ENCODE measurements at places on chromosomes 4 and X.

DNA sequence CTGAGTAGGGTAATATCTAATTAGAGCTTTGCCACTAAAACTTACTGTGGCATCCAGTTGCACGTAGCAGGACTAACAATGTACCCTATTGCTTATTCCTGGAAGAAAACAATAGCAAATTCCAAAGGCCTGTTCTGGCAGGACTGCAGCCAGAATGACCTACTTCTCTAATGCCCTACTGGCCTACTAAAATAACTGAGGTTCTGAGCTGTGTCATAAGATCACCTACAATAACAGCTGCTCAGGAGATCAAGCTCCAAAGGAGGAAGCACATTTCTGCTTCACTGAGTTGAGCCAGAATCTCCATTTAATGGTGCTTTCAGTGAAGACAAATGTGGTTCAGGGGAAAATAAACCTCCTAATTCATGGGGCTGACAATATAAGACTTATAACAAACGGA is 42.2 kb upstream of the CXCL8 start:
- no peak for DNase-seq

DNA sequence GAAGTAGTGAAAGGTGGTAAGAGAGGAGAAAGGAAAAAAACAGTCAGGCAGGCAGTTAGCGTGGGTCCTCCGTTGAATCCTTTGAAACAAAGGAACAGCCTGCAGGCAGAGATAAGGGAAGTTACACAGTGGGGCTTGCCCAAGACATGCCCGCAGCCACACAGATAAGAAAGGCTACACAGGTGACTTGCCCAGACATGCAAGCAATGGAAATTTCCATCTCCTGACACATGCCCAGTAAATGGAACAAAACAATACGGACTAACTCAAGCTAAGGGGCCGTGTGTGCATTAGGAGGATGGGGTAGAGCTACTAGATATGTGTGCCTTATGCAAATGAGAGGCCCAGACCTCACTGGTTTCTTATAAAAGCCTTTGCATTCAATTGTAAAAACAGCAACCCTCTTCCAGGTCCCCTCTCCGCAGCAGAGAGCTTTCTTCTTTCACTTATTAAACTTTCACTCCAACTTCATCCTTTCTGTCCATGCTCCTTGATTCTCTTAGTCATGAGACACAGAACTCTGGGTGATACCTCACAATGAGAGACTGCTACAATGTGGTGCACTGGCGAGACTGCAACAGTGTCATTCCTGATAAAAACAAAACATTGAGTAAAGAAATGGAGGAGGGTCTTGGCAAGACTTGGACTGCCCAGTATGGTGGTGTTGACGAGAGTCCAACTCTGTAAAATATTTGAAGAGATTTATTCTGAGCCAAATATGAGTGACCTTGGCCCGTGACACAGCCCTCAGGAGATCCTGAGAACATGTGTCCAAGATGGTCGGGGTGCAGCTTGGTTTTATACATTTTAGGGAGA is 997.4 kb upstream of the PRKX start:
- DNase-seq: no peak

- no peak for DNase-seq
These were observed 43.4 kb upstream of the OGT start for GRCh38 chrX:71489540-71489939.

DNA sequence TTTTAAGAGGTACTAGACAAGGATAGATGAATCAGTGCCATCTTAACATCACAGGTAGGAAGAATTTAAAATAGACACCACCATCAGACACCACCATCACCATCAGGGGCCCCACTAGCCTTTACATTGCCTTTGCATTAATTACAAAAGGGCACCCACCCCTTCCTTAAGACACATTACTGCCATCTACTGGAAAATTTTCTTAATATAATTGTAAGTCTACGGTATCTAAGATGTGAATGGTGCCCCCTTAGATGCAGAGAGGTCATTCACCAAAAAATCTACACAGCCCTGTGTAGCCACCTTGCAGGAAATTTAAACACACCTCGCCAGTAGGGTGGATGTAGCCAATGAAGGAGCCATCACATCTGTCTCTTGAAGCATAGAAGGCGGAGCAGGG is 184.1 kb downstream of the MID1IP1 start:
- no peak for DNase-seq

GRCh38 chrX:42070866-42071265 is 147.5 kb upstream of the CASK start:
- no peak for DNase-seq

GRCh38 chr4:101782546-101782945 is 8.0 kb upstream of the BANK1 start:
- no peak for DNase-seq

- DNase-seq: no peak
These were observed 350.1 kb downstream of the AR start for GRCh38 chrX:67893931-67894330.

DNA sequence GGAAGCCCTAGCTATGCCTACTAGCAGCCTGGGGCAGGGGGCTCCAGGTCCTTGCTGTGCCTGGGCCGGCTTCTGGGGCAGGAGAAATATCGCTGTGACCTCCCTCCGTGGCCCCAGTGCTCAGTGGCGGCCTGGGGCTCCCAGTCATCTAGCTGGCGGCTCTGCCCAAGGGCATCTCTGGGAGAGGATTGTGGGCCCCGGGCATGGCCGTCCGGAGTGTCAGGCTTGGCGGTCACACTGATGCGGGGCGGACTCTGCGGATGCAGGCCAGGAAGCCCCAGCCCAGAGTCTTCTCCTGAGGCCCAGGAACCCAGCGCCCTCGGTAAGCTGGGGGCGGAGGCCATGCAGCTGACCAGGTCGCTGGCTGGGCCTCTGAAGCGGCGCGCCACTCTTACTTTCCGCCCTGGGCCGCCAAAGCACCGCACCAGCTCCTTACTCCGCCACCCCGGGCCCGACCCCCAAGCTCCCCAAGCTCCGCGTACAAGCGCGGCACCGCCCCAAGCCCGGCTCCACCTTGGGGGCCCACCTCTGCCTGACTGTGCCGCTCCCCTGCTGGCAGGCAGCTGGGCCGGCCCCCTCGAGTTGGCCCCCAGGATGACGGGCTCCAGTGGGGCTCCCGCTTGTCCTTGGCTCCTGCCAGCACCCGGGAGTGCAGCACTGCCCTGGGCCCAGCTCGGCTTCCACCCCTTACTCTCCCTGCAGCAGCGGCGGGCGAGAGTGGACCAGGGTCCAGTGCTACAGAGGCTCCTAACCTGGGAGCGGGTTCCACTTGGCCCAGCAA is 720.0 kb downstream of the PCDH18 start:
- no peak for DNase-seq

DNA sequence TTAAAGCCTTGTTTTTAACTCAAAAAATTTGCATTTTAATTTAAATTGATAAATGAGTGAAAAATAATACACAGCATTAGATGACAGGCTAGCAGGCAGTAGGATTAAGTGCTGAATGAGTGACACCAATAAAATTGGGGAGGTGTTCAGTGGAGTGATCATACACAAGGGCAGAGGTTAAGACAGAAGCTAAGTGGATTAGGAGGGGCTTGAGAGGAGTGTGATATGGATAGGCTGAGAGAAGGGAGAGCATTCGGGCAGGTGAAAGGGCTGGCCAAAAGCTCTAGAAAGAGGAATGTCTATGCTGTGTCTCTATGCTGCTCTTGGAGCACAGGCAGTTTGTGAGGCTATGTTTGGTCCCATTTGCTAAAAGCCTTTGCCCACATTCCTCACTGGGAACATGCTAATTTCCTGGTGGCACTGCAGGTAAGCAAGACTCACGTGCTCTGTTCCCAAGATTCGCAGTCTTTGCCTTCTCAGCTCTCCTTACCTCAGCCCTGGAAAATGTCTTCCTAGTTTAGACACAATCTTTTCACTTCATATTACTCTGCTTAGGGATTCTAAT is 52.8 kb upstream of the CCSER1 start:
- DNase-seq: no peak

GRCh38 chr4:4377191-4377590 is 9.7 kb upstream of the NSG1 start:
- DNase-seq: no peak

DNA sequence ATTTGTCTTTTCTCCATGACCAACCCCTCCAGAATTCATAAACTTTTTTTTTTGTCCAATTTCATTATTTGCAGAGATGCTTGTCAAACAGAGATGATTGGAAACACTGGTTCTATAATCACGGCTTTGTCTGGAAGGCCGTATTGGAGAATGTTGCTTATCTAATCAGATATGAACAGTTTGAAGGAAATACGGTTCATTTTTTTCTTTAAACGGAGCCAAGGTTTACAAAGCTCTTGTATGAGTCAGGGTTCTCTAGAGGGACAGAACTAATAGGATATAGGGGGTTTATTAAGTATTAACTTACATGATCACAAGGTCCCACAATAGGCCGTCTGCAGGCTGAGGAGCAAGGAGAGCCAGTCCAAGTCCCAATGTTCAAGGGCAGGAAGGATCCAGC is 1415.8 kb downstream of the C4orf33 start:
- no peak for DNase-seq

DNA sequence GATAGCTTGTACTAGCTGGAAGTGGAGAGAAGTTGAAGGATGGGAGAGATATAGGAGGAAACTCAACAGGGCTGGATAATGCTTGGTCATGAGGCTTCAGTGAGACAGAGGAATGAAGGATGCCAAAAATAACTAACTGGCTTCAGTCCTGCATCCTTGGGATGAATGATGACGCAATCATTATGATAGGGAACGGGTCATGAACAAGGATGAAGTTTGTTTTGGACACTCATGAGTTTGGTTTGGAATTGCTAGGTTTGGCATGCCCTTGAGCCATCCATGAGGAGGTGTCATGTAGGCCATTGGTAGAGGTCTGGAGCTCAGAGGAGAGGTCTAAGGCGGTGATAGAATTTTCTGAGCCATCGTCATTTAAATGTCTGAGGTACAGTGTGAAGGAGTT is 160.0 kb upstream of the NHS start:
- no peak for DNase-seq

- DNase-seq: no peak
These were observed 11.0 kb upstream of the MAMLD1 start for GRCh38 chrX:150352114-150352513.

DNA sequence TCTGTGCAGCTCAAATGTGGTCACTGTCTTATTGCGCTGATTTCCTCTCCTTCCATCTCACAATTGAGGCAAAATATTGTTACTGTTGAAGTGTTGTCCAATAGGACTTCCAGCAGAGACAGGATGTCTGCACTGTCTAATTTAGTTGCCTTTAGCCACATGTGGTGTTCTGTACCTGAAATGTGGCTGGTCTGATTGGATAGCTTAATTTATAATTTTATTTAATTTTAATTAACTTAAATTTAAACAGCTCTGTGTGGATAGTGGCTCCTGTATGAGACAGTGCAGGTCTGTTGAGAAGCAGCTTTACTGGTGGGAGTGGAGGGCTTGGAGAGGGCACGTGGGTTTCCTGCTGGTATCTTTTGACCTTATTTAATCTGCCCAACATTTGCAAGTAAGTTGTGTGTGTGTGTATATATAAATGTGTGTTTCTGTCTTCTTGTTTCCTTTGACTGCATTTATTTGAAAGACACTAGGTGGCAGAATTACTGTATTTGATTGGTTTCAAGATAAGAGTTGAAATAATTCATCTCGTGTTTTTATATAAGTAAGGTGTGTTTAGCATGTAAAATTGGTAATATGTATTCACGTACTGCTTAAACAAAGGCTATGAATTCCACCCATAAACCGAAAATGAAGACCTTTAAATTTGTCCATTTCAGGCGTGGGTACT is 55.3 kb upstream of the MSANTD1 start:
- no peak for DNase-seq

- DNase-seq: no peak
These were observed 25.5 kb downstream of the IRF2 start for GRCh38 chr4:184448821-184449220.

DNA sequence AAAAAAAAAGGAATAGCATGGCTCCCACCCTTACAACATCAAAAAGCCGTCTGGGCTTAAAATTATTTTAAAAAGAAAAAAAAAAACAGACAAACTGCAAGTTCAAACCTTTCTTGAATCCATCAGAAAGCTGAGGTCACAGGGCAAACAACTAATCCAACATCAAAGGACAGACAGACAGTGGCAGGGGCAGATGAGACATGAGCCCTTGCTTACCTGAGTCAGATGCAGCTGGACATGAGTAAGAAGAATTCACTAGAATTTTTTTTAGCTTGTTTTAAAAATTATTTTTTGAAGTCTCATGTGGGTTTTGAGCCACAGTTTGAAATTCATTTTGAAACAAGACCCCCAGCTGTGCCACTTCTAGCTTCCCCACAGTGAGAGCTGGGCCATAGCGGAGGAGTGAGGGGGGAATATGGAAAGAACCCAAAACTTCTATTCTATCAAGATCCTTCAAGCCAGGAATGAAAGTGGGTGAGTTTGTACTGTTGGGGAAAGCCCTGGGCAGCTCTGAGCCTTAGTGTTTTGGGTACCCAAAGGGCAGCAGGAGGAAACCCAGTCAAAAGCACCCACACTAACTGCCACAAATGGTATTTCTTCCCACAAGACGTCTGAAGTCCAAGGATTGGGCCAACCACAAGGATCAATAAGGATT is 111.4 kb downstream of the ATXN3L start:
- DNase-seq: no peak

DNA sequence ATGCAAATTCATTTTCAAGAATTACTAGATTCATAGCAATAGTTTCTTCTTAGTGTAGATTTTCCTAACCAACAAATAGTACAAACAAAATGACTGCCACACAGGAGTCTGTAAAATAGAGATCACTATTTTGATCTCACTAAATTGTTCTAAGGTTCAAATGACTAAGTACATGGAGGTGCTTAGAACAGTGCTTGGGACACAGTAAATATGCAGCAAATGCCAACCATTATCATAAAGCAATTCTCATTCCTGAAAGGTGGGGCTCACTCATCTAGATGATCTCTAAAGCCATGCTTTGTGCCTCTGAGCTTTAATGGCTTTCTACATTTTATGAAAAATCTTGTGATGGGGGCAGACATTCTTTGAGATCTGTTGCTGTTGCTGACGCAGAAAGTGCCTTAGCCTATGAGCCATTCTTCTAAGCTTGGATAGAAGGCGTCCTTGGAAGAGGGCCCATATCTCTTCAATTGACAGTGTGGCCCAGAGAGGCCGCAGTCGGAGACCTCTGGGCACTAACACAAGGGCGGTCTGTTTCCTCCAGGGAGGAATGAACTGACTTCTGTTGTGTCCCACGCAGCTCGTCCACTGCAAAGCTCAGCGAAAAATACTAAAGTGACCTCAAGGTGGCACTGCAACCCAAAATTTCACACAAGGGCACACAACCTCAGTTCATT is 23.5 kb downstream of the TLR10 start:
- DNase-seq: no peak

- no peak for DNase-seq
These were observed 39.2 kb upstream of the CCKAR start for GRCh38 chr4:26529479-26529878.

All from NCI-H1930 (cell line).